NCI-H1105 (cell line): ENCODE measurements at places on chromosomes 12 and 14.

DNA sequence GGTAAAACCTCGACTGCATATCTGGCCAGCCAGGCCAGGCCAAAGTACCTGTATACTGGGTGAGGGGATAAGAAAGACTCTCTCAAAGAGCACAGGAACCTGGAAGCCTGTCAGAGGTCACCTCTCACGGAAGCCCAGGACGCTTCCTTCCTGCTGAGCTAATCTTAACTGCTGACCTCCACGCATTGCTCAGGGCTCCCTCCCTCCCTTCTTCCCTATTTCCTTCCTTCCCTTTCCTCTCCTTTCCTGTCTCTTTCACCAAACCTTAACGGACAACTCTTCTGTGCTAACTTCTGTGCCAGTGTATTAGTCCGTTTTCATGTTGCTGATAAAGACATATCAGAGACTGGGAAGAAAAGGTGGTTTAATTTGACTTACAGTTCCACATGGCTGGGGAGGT lies 14.8 kb upstream of the RNASE10 start:
- DNase-seq = no peak

DNA sequence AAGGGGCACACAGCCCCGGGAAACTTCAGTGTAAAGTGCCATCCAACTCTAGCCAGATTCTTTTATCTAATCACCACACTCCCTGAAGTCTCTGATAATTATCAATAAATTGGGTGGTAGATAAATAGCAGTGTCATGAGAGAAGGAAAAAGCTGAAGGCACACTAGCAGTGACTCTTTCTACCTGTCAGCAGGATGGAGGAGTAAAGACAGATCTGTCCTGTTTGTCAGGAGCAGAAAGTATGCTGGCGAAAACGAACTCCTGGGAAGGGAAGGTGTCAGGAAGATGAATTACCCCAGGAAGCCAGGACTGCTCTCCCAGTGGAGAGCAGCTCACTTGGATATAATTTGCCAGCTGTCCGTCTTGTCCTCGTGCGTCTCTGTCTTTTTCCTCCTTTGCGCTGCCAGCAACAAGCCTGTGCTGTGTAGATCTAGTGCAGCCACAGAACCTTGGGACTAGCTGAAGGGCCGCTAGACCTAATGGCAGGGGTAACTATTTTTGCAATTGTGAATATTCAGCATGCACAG lies 981.9 kb downstream of the DIO2 start:
- DNase-seq = no peak

DNA sequence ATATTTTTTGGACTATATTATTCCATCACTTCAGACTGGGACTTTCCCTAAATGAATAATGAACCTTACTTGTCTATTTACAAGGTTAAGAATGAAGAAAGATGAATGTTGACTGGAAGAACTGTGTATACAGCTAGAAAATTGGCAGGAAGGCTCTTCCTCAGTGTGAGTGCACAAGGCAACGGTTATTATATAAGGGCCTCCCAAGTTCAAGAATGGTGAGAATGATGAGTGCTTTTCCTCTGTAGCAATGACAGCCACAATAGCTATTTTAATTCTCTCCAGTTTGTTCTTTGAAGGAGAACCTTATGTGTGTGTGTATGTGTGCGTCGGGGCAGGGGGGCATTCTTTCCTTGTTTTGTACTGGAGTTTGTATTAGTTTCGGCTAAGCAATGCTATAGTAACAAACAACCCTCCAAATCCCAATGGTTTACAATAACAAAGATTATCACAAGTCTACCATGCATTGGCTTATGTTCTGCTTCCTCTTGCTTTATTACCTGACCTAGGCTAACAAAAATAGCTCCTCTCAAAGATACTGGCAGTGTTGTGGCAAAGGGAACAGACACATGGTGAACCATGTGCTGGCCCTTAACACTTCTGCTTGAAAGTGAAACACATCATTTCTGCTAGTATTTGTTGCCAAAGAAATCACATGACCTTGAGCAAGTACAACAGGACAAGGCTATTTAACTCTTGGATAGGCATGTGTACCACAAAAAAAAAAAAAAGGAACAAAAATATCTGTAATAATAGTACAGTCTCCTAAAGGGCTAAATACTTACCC lies 139.5 kb downstream of the RMST start:
- DNase-seq = no peak

DNA sequence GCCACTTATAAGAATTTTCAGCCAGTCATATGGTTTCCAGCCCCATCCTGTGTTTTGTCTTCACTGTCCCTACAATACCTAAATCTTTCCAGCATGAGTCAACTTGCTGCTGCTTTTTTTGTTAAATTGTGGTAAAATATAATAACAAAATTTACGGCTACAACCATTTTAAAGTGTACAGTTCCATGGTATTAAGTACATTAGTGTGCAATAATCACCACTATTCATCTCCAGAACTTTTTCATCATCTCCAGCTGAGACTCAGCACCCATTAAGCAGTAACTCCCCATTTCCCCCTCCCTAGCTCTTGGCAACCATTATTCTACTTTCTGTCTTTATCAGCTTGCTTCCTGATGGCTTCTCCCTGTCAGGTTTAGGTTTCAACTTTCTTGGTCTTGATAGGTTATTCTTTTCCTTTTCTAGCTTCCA lies 39.1 kb downstream of the FRS2 start:
- no peak for DNase-seq

- no peak for DNase-seq
These were observed 138.9 kb downstream of the PLXNC1 start for GRCh38 chr12:94287245-94287628.
